ENCODE measurements at places on chromosomes 4 and X.

GRCh38 chrX:3176439-3176820 lies 135.2 kb downstream of the ARSF start:
- DNase-seq, result no peak

GRCh38 chr4:190020790-190021717 lies 6.0 kb downstream of the FRG2 start:
- DNase-seq, result no peak

DNA sequence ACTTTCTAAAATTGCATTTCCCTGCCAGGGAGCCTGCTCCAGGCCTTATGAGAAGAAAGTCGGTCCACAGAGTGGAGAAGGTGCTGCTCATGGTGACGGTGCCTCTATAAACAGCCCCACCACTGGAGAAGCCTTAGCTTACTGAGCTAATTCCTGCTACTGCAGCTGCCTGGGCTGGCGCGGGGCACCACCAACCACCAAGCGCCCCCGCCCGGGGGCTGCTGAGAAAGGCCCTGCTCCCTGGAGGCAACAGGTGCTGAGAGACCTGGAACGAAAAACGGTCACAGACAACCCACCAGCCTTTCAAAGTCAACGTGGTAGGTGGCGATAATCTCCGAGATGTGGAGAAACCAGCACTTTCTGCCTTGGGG lies 2.9 kb downstream of the HCFC1 start:
- no peak for DNase-seq

DNA sequence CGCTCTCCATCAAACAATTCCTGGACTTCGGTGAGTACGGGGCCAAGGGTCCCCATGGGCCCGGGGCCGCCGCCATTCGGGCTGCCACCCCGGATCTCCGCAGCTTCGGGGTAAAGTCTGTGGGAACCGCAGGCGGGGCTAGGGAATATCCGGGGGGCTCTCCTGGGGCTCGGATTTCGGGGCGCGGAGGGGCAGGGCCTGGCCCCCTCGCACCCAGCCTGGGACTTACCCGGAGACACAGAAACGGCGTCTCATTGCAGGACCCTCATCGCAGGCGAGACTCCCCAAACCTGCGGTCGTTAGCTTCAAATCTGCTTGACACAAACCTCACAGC lies 413 bp downstream of the PDK3 start:
- DNase-seq, result no peak

DNA sequence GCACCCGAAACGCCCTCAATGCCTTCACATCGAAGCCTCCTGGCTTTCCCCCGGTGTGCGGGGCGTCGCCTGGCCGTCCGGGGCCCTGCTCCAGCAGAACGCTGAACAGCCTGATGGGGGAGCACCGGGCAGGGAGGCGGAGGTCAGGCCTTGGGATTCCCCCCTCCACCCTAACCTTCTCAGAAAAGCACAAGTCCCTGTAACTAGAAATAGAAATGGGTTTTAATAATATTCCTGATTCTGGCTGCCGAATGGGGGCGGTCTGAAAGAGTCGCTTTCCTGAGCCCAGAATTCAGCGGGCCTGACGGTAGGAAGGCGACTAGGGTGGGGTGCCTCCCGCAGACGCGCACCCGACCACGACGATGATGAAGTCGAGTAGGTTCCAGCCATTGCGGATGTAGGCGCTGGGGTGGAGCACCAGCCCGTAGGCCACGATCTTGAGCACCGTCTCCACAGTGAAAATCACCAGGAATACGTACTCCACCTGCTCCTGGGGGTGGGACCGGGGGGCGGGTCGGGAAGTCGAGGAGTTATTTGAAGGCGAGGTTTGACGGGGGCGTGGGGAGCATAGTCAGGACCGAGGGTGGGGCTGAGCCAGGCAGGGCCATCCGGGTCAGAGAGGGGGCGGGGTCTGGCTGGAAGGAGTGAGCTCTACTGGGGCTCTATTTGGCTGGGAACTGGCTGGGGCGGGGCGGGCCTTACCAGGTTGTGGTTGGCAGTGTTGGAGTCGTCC lies 2.5 kb downstream of the CACNA1F start:
- no peak for DNase-seq
